ENCODE measurements at places on chromosomes 7 and 10.

GRCh38 chr7:114934713-114935112 is 12.8 kb downstream of the MDFIC start:
- no peak for DNase-seq

GRCh38 chr7:87159538-87159937 is 7.3 kb downstream of the DMTF1 start:
- no peak for DNase-seq

GRCh38 chr10:85532773-85533172 is 833.8 kb downstream of the GRID1 start:
- DNase-seq: no peak

DNA sequence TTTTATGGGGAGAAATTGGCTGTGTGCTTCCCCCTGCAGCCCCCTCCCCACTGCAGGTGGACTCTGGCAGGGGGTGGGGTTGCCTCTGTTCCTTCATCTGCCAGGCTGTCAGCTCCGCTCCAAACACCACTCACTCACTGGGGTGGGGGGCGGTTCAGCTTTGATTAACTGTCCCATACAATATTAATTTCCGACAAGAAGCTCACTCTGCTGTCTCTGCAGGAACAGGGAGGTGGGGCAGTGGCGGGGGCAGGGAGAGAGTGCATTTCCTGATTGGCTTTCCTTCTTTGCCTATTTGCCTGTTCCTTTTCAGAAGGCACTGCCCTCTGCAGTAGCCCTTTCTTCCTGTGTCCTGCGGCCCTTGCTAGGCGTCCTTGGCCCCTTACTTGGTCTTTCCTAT is 500.8 kb downstream of the PLXNA4 start:
- no peak for DNase-seq

DNA sequence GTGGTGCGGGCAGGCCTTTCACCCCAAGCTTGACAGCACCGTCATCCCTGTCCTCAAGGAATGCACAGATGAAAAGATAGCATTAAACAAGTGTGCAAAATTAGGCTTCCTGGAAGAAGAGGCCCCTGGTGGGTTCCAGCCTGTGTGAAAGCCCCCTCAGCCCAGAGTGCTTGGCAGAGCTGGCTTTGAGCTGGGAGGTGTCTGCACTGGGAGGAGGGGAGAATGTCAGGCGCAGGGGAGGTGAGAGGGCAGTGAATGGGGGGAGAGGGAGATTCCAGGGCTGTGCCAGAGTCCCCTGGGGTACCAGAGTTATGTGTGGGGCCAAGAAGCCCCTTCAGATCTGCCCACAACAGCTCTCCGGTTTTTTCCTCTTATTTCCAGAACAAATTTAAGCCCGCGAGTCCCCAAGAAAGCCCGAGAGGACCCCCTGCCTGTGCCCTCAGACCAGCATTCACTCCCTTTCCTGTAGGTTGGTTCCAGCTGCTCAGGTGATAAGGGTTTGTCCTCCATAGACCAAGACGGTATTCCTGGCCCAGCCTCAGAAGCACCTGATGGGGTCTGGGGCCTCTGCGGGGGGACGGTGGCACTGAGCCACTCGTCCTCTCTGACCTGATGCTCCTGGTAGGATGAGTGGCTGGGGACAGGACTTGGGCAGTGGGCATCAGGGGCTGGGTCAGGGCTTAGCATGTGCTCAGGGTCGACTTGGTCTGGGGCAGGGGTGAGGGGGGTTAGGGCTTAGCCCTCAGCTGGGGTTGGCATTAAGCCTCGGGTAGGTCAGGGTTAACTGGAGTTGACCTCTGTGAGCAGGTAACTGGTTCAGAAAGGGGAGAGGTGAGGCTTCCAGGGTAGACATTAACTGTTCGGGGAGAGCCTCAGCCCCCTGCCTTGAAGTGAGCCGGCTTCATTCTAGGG is 43.4 kb downstream of the ADCYAP1R1 start:
- no peak for DNase-seq

GRCh38 chr7:116786791-116787443 is 75.5 kb upstream of the CAPZA2 start:
- DNase-seq: no peak
